ENCODE measurements at places on chromosomes 4 and X.
A peak's percentile ranks its signal among the peaks of the same experiment; 100 is the strongest.

- peak; percentile 45 for DNase-seq
These were observed 445 bp downstream of the AP1S2 start for GRCh38 chrX:15854080-15854655.

DNA sequence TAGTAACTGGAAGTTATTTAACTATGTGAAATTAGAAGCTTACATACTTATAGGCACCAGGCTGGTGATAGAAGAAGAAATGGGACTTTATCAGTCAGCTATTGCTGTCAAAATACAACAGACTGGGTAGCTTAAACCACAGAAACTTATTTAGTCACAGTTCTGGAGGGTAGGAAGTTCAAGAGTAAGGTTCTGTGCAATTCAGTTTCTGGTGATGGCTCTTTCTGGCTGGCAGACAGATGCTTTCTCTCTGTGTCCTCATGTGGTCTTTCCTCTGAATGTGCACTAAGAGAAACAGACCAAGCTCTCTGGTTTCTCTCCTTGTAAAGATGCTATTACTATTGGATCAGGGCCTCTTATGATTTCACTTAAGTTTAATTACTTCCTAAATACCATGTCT, 92.1 kb upstream of the ANKRD50 start:
- DNase-seq, result no peak

DNA sequence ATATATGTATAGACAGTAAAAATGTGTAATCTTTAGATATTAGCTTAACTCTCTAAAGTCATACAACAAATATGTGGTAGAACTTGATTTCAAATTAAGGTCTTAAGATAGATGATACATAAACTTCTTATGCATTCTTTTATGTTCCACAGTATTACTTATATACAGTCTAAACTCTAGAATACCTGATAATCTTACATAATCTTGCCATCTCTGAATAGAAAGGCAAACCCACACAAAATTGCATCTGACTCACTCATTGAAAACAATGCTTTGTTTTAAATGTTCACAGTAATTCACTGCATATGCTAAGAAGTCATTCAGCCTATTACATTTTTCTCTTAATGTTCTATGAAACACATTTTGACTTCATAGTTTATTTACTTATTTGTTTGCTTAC, 10.1 kb downstream of the SULT1B1 start:
- DNase-seq, result no peak

GRCh38 chr4:55781812-55782211, 37.8 kb upstream of the EXOC1L start:
- no peak for DNase-seq

- no peak for DNase-seq
These were observed 13.4 kb downstream of the DHRSX start for GRCh38 chrX:2487366-2487765.

DNA sequence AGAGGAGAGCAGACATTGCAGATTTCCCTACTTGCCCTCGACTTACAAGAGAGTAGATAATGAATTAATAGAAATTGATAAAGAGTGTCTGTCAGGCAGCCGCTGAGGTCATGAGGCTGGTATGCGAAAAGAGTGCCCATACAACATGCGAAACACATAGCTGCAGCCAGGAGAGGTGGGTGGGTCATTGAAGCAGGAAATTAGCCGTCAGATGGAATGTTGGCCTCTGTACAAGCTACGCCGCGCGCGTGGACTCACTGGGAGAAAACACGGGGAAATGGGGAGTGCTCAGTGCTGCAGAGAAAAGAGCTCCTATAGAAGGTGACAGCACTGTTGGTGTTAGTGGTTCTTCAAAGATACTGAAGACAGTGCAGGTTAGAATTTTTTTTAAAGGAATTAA, 125.1 kb downstream of the RAPGEF2 start:
- DNase-seq, result no peak

DNA sequence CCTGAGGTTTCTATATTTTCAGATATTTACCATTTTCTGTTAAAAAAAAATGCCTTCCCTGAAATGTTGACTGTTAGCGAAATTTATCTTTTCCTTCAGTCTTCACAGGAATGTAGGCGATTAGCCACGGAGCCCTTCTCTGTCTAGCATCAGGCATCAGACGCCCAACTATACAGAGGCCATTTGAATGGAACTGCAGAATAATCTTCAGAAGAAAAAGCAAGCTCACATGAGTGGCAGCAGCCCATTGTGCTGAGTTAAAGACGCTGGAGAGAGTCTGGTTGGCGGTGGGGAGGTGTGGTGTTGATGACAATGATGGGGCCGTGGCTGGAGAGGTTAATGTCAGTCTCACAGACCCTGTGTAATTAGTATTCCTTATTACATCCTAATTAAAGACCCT, 196.8 kb upstream of the LEF1 start:
- no peak for DNase-seq

Data from stimulated activated CD8-positive, alpha-beta memory T cell treated with anti-CD3 and anti-CD28 coated beads, Interleukin-7, amount 100 ng/mL, for 4 hours (primary cell).